Activated T-helper 9 cell treated with anti-CD3 and anti-CD28 coated beads, Interleukin-2, amount 50 U/mL, for 16 hours (primary cell): ENCODE measurements at places on chromosomes 12 and 14.

GRCh38 chr12:97556302-97556779 lies 93.7 kb downstream of the RMST start:
- DNase-seq = no peak

- no peak for DNase-seq
Observed at GRCh38 chr12:91704446-91704845, 441.2 kb downstream of the BTG1 start.

GRCh38 chr14:71533390-71533789 lies 398.8 kb upstream of the RGS6 start:
- no peak for DNase-seq

- DNase-seq = no peak
Observed at GRCh38 chr14:66509874-66510273, 1.9 kb downstream of the GPHN start.

DNA sequence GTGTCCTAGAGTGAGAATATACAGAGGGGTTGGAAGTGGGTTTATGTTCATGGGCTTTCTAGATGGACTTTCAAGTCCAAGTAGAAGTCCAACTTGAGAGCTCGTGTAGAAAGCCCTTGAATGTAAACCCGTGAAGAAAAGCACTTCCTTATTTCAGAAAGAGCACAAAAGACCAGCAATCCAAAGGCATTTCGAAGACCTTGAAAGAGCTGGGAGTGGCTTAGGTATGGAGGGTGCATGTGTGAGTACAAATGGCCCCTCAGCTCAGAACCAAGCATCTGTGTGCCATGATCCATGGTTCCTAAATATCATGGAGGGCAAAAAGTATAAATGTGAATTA lies 160.7 kb downstream of the ETV6 start:
- DNase-seq = no peak

GRCh38 chr14:88825503-88825902 lies 1.1 kb downstream of the TTC8 start:
- DNase-seq = no peak

GRCh38 chr14:20774258-20774824 lies 6.1 kb downstream of the EDDM3B start:
- no peak for DNase-seq
